ENCODE measurements at places on chromosomes 2 and 18.

GRCh38 chr2:39320162-39320561, 76.4 kb upstream of the CDKL4 start:
- DNase-seq: no peak

DNA sequence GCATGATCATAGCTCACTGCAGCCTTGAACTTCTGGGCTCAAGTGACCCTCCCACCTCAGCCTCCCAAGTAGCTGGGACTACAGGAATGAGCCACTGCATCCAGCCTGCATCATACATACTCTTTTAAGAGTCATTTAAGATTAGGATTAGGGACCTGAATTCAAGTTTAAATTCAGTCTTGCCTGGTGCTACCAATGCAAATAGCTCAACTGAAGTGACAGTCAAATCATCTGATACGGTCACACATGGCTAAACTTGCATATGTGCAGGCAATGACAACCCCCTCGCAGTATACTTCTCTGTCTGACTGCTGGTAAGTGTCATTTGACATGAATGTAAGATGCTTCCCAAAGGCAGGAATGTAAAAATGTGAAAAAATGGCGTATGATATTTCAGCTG, 31.8 kb upstream of the TMEM131 start:
- DNase-seq: no peak

GRCh38 chr2:203470371-203470770, 64.7 kb downstream of the RAPH1 start:
- DNase-seq: no peak

DNA sequence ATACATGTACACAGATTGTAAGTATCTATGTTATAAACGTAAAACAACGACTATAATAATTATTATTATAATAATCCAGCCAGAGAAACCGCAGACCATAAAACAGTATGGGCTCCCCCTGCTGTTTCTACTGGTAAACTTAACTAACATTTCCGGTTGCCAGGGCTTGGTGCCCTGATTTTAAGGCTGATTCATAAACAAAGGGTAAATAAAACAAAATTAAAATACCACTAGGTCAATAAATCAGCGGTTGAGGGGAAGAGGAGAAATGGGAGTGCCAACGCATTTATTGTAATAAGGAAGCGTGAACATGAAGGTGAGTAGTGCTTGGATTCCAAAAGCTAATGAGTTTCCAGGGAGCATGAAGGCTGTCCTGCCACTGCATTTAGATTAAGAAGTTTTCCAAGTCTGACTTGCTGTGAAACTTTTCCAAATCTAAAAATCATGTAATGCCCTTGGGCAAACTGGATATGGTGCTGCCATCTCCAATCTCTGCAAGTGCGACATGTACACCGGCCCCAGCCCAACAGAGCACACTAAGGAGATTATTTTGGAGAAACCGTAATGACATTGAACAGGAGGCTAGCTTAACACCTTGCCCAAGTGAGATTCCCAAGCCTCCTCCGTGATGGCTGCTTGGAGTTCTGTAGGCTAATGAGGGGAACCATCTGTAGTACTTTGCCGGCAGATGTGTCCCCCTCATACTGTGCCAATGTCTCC, 50.7 kb upstream of the HNRNPA3 start:
- DNase-seq: no peak

DNA sequence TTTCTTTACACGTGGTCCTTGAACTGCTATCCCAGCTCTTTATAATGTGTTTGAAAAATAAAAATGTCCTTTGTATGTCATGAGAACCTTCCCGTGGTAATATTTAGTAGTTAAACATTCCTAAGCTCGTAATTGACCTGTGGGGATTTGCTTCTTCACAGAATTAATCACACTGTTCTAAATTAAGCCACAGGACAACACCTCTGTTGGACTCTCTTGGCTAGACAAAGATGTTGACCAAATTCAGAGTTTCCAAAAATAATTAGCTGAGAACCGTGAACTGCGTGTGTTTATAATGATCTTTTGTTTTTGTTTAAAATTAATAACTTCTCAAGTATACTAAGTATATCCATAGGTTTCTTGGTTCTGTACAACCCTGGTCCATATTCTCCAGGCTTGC, 146.1 kb downstream of the GBX2 start:
- DNase-seq: no peak

- DNase-seq: no peak
These were observed 599.1 kb upstream of the FSHR start for GRCh38 chr2:49753344-49753985.

GRCh38 chr2:287471-287885, 413 bp downstream of the ALKAL2 start:
- DNase-seq: no peak

DNA sequence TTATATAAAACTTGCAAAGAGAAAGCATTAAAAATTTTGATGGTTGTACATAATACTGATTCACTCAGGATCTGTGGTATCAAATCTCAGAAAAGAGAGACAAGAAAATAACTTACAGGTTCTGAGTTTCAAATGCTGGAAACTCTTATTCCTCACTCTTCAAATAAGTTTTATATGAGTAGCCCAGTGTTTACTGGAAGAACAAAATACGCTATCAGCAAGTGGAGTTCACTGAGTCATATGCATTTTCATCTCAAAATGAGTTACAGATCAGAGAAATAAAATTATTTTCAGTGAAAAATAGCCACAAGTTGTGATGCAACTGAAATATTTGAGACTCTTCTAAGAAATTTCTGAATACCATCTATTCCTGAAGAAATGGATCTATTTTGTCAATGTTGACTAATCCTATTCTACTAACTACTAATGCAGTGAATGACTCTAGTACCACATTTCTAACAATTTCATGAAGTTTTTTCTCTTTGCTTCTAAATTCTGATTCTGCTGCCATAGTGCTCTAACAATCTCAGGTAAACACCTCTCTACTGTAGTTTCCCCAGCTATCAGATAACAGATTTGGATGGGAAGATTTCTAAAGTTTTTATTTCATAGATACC, 391.7 kb downstream of the ZEB2 start:
- DNase-seq: no peak

DNA sequence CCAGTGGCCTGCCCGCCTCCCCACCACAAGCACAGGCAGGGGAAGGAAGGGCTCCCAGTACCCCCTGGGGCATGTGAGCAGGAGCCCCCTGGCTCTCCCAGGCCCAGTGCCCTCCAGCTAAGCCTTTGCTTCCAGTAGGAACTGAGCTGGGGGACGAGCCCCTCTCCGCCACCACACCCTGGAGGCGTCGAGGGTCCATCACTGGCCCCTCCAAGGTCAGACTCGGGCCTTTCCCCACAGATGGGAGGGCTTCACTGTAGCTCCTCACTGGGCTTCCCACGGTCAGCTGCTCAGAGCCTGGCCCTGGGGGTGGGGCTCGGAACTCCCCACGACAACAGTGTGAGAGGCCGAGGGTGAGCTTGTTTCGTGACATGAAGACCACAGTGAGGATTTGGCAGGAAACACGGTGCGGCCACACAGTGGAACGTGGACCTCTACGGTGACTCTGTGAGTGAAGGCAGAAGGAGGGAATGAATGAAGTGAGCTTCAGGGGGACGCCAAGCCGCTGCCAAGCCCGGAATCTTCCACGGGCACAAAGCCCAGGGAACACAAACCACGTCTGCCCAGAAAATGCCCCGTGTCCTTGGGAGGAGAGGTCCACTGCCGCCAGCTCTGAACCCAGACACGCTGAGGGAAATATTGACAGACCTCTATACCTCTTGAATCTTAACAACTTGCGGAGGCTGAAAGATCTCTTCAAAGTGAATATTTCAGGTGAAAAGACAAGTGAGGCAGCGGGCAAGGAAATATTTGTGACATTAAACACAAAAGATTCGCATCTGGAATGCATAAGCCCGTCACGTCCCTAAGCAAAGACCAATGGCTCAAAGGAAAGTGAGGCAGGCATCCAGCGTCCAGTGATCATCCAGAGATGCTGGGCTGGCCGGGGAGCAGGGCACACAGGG, 144.8 kb upstream of the GPC1 start:
- DNase-seq: no peak

- no peak for DNase-seq
These were observed 869.4 kb upstream of the VRK2 start for GRCh38 chr2:57177176-57177575.

DNA sequence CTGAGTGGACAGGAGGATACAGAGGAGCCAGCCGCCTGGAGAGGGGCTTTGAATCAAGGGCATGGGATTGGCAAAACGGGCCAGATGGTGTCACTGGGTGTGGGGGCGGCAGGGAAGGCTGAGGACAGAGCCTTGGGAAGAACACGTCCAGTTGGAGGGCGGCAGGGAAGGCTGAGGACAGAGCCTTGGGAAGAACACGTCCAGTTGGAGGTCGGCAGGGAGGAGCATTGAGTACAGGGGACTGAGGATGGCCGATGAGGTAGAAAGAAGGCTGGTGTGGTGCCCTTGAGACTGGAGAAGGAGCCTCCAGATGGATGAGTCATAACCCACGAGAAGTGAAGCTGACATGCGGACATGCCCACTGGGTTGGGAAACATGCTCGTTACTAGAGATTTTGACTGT, 4.5 kb downstream of the HES6 start:
- no peak for DNase-seq

DNA sequence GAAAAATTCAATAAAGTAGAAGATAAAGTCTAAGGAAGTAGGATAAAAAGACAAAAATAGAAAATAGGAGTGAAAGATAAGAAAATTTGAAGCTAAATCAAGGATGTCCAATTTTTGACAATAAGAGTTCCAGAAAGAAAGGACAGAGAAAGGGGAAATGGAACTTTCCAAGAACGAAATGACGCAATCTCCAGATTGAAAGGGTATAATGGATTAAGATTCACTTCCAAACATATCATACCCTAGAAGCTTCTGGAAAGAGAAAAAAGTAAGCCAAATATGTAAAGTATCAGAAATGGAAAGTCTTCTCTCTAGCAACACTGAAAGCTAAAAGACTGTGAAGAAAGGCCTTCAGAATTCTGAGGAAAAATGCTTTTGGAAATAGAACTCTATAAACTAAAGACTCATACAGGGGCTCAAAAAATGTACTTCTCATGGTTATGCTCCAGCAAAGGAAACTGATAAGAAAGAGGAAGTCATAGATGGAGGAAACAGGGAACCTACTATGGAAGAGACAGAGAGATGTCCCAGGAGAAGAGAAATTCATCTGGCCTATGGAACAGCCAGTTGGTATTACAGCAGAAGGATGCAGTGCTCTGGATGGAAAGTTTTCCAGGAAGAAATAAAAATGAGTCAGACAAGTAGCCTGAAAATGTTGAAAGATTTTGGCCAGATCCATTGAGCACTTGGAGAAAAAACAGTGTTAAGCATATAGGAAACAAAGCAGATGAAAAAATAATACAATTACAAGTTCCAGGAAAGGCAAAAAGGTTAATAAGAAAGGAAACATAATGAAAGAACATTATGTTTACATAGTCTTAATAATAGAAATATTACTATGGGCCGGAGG, 20.1 kb downstream of the CASP8 start:
- DNase-seq: no peak

GRCh38 chr2:165239230-165239629, at the start of gene SCN2A:
TSS of gene SCN2A (plus strand) at chr2:165239414. CDS start at chr2:165295824, 56,410 bp downstream.
- DNase-seq: no peak

DNA sequence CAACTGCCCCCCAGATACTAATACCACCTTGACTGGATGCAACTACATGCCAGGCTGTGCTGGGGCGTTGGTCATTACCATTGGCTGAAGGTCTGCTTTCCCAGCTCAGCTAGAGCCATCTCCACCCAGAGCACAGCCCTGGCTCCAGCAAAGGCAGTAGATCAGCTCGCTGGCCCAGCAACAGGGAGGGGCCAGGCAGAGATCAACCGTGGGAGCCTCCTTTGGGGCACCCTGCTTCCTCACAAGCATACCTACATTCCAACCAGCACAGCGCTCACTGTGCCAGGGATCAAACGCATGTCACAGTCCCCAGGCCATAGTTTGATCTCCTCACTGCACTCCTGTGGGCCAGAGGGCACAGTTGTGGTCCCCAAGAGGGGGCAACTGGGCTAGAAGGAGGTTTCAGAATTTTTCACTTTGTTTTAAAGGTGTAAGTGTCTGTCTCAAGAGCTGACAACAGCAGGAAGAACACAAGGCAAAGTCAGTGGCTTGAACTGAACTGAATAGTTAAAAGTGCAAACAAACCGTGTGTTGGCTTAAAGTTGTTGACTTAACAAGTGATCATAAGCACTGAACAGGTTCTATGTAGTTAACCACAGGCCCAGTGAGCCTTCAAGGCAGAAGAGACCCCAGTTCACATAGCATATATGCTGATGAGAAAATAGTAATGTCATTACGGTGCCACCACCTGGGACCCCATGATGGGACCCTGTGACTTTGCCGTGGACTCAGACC, 70.1 kb upstream of the BZW1 start:
- DNase-seq: no peak

DNA sequence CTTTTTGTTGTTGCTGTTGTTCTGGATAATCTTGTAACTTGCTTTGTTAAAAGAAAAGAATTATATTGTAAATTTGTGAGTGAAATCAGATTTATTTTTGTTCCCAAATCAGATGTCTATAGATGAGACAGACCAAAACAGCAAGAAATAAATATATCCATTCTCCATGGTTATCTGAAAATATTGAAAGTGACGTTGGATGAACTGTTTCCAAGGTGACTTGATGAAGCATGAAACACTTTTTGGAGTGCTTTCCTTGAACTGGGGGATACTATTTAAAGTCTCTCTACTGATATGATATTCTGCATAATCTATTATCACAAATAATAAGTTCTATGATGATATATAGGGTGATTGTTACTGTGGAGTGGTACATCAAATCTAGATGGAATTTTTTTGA, 315.4 kb upstream of the THUMPD2 start:
- DNase-seq: no peak

DNA sequence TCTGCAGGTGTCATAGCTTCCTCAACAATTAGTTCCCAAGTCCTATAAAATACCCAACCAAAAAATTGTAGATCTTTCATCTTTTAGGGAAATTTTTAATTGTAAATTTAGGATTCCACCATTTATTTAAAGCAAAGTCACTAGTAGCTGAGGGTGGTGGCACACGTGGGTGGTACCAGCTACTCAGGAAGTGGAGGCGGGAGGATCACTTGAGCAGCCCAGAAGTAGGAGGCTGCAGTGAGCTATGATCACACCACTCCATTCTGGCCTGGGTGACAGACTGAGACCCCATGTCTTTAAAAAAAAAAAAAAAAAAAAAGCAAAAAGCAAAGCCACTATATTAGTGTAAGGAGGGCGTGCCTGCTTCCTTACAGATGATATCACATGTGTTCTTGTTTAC, 60.3 kb upstream of the GREB1L start:
- DNase-seq: no peak

- no peak for DNase-seq
These were observed 88.2 kb downstream of the CRACDL start for GRCh38 chr2:98847853-98848252.

- DNase-seq: no peak
These were observed 580.1 kb downstream of the ZEB2 start for GRCh38 chr2:143939626-143940330.

- no peak for DNase-seq
These were observed 411.6 kb upstream of the TCF4 start for GRCh38 chr18:55999641-56000040.

Measured in AG04449 (cell line).